Suppressor macrophage treated with lipopolysaccharide for 1 hour (primary cell): ENCODE measurements at places on chromosomes 2 and 18.

GRCh38 chr18:62384610-62385097, 59.5 kb downstream of the TNFRSF11A start:
- DNase-seq: no peak

GRCh38 chr18:38067821-38068220, 502.2 kb upstream of the CELF4 start:
- DNase-seq: no peak

GRCh38 chr2:172467382-172467781, 40.0 kb downstream of the ITGA6 start:
- DNase-seq: no peak

- peak; percentile 38 for DNase-seq
These were observed 656 bp downstream of the TBC1D8 start for GRCh38 chr2:101150306-101151145.

DNA sequence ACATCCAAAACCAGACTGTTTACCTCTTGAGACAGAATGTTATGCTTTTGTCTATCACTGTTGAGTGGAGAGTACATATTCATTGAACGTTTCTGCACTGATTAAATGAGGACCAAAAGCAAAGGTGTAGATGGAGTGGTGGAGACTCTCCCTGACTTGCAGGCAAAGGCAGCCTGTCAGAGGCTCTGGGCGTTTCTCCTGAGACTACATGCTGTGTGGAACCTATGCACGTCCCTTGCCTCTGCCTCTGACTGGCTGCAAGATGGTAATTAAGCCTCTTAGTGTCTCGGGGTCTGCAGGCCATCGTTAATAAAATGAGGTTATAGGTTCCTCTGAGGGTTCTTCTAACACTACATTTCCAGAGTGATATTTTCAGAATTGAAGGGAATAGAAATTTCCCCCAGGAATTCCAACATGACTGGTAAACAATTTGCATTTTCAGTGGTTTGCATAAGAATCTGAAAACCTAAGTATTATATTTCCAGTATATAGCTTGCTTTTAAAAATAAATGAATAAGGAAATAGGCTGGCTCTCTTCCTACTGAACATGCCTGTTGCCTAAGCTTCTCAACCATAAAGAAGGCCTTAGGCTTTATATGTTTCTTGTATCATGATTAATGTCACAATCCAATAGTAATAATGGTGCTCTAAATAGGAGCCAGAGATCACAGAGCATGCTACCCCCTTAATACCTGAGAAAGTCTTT, 107.4 kb downstream of the FTCDNL1 start:
- no peak for DNase-seq
